ENCODE measurements at places on chromosomes 6 and 20.

GRCh38 chr20:48801197-48801596, 26.6 kb downstream of the PREX1 start:
- no peak for DNase-seq

DNA sequence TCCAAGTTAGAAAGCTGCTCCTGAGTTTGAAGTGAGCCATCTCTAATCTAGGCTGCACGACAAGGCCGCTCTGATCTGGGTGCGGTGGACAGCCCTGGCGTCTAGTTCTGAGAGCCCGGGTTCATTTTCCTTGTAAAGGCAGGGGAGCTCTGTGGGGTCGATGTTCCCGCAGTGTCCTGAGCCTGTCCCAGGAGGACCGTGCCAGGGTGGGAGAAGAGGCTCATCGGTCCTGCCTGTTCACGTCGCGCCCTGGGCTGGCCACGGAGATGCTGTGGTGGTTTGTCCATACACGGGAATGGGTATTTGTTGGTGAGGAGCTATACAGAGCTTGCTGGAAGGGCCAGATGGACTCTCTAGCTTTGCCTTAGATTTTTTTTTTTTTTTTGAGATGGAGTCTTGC, 27.0 kb downstream of the PSMG4 start:
- no peak for DNase-seq

- no peak for DNase-seq
These were observed 50.2 kb downstream of the TBC1D7 start for GRCh38 chr6:13278164-13278563.

GRCh38 chr20:20457392-20458126, 89.7 kb downstream of the INSM1 start:
- no peak for DNase-seq

GRCh38 chr6:160962835-160963623, 28.5 kb upstream of the MAP3K4 start:
- DNase-seq: no peak

- peak; percentile 31 for DNase-seq
These were observed 322.2 kb downstream of the PLCB1 start for GRCh38 chr20:8454137-8454712.

DNA sequence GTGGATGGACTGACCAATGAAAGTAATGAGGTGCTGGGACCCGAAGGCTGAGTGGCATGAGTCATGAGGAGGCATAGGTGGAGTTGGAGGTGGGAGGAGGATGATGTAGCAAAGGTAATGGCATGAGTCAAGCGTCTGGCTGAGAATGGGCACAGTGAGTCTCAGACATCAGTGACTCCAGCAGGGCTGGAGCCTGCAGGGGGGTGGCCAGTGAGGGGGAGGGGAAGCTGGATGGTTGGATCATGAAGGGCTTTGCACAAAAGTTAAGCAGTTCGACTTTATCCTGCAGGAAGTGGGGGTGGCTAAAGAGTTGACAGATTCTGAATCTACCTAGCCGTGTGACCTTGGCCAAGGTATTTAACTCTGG, 99.0 kb upstream of the IYD start:
- no peak for DNase-seq

GRCh38 chr6:2942914-2943563, 28.3 kb downstream of the SERPINB6 start:
- DNase-seq: no peak

Measured in COR-L47 (cell line).